Hematopoietic multipotent progenitor cell (in vitro differentiated cells): ENCODE measurements at places on chromosomes 3 and 15.

DNA sequence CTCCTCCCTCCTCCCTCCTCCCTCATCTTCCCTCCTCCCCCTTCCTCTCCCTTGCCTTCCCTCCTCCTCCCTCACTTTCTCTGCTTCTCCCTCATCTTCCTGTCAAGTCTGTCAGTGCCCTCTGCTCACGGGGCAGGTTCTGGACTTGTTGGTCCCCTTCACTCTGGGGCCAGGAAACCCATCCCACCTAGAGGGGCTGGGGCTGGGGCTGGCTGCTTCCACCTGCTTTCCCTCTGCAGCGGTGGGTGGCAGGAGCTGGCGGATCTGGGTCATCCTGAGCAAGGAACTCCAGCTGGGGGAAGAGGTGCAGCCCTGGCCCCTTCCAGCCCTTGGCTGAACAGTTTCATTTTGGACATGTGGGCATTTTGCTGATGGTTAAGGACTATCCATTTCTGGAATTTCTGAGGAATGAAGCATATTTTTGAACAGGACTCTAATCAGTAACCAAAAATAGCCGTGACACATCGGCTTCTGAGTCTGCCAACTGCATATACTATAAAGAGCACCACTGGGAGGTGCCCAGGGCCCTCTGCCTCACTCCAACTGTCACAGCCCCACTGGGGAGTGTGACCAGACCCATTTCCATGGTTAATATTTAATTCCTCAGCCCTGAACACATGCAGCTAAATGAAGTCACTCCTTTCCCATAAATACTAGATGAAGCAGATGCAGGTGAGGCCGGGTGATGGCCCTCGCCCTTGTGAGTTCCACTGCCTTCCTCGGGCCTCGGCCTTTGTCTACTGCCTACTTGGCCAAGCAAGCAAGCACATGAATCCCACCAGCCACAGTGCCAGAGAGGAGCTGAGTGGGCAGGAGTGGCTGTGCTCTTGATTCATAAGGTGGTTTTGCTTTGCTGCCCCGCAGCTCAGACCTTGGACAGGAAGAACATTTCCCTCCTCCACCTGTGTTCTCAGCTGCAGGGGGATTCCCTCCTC, 39.8 kb downstream of the CHDH start:
- DNase-seq, result no peak

DNA sequence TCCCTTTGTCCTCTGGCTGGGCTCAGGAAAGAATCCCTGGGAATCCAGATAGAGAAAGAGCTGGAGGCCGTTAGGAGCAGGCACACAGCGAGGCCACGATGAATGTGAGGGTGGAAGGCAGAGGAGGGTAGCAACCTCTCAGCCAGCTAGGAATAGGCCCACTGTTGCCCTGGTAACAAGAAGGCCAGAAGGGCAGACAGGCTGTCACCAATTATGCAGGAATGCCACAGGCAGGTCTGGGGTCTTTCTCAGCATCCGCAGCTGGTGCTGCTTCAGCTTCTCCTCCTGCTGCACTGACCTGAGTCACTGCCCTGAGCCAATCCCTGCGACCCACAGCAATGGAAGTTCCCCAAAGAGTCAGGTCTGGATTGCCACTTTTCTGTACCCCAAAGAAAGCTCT, 62.8 kb upstream of the C3orf80 start:
- DNase-seq, result no peak

- no peak for DNase-seq
These were observed 97.8 kb upstream of the RPL32 start for GRCh38 chr3:12939137-12939536.

DNA sequence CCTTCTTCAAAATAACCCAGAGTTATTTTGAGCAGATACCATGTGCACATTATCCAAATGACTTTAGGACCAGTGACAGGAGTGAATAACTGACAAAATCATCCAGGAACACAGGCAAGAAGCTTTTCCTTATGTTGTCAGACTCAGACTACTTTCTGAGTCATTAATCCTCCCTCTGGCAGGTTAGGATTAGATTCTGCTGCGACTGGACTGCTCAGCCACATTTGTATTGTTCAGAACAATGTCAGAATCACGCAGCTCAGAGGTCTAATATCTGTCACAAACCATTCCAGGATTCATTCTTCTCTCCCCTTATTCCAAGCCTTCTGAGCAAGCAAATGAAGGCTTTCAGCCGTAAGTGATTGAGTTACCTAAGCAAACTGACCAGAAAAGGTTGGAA, 34.8 kb upstream of the FAM174B start:
- DNase-seq, result no peak

GRCh38 chr15:56913241-56913640, 5.2 kb upstream of the TCF12 start:
- DNase-seq, result no peak

GRCh38 chr3:70990723-70991122, 592.8 kb downstream of the FOXP1 start:
- DNase-seq, result no peak

- peak; percentile 33 for DNase-seq
These were observed 16.8 kb upstream of the CRBN start for GRCh38 chr3:3196148-3196861.

DNA sequence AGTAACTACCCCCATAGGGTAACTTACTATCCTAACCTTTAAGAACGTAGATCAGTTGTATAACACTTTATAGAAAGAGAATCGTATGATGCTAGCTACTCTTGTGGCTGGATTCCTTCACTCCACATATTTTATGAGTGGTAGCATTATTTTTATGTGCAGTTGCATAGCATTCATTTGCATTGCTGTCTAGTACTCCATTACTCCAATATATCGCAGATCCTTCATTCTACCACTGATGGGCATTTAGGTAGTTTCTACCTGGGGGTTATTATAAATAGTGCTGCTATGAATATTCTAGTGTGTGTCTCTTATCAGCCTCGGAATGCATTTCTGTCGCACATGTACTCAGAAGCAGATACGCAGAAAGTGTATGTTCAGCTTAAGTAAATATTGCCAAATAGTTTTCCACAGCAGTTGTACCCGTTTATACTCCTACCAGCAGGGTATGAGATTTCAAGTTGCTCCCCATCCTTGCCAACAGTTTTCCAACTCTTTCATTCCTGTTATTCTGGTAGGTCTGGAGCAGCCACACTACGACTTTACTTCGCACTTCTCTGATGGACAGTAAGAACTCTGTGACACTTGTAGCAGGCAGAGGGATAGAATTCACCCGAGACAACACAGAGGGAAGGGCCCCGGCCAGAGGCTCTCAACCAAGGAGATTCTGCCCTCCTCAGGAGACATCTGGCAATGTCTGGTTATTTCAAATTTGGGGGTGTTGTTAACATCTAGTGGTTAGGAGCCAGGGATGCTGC, 9.8 kb upstream of the VGLL4 start:
- no peak for DNase-seq

DNA sequence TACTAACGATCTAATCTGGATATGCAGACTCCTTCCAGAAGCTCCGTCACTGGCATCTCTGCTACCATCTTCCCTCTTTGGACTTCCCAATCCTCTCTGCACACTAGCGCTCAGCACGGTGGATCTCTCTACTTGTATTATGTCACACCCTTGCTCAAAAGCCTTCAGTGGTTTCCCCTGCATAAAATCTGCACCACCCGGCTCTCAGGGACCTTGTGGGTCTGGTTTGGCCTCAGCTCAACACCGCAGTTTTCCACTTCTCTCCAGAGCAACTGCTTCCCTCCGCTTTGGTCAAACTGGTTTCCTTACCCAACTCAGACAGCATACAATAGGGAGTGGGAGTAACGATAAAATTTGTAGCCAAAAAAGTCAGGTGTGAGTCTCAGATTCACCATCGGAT, 30.7 kb upstream of the HES1 start:
- DNase-seq, result no peak

DNA sequence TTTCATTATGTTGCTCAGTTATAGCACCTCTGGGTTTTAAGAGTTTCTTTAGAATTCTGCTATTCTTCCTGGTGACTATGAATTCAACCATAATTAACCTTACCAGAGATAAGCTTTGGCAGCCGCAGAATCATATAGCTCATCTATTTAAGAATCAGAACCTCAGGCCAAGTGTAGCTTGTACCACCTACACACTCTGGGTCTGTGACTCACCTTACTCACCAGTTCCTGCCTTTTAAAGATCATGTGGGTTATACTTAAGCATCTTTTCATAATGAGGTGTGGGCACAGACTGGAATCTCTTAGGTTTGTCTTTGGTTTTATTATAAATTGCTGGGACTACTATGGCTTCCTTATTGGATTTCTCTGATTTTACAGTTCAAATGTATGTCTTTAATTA, 21.9 kb downstream of the CDV3 start:
- no peak for DNase-seq

- DNase-seq, result no peak
These were observed 427.2 kb downstream of the OCA2 start for GRCh38 chr15:27671819-27672437.

DNA sequence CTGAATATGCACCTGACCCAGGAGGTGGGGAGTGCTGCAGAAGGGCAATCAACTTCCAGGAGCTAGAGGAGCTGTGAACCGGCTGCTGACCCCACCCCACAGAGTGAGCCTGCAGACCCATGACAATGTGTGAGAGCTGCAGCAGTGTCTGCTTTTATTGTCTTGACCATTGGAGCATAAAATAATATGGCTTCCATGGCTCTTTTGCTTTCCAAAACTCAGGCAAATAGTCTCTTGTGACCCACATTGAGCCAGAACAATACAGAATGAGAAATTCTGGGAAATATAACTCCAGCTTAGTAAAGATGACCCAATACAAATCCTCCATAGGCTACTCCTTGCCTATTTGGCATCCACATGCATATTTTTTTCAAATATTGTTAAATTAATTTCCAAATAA, 309.6 kb downstream of the PYDC2 start:
- no peak for DNase-seq

DNA sequence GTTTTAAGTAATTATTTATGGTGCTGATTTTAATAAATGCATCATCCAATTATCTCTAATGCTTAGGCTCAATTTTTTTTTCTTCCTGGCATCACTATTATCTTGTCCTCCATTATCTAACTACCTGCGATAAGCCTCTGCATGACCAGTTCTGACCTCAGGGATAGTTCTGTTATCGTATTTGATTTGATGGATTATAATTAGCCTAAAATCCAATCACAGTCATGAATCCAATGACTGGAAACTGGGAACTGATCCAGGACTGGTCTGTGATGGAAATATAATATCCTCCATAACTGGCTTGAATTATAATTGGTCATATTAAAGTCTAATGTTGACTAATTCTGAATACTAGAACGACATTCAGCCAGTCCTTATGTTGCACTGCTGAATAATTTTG, 1.1 kb downstream of the MYH15 start:
- no peak for DNase-seq

GRCh38 chr3:111073218-111073617, 1.6 kb downstream of the NECTIN3 start:
- no peak for DNase-seq
